ENCODE measurements at places on chromosomes 6 and 20. TPM values are rescaled to one million over a fixed set of nuclear protein-coding genes. Genes with fewer than 3 reads are reported as not detected.

GRCh38 chr6:168407842-168408241 is 33.1 kb upstream of the SMOC2 start:
- H3K4me1 ChIP-seq, result no peaks in the 10 kb centered on the region
- no peak overlapping the region for H3K4me3 ChIP-seq
- H3K36me3 ChIP-seq, result no peaks in the 10 kb centered on the region
- peaks cover 2% of the 10 kb centered on the region for H3K27me3 ChIP-seq

DNA sequence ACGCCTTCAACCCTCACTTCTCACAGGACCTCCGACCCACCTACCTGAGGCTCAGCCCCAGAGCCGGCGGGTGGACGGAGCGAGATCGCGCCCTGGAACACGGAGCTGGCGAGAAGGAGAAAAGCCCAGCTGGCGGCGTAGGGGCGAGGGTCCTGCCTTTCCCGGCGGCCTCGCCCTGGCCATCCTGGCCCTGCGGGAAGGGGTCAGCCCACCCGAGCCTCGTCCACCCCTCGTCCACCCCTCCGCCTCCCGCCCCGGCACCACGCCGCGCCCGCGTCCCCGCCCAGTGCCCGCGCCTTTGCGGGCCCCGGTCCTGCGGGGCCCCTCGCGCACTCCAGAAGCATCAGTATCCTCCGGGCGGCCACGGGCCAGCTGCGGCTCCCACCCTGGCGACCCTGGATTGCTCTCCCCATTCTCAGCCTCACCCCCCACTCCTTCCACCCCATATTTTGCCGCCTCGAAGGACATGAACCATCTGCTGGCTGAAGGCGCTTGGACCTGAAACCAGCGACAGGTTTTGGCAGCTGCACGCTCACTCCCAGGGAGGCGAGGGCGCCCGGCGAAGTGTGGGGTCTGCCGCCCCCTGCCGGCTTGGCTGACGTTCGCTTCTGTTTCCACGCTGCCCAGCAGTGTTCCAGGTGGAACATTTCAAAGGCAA is 65.1 kb downstream of the PLG start:
- DNase-seq, result peak; percentile 24
- no peaks in the 10 kb centered on the region for H3K4me1 ChIP-seq
- no peak overlapping the region for H3K27ac ChIP-seq
- no peaks in the 10 kb centered on the region for H3K36me3 ChIP-seq

DNA sequence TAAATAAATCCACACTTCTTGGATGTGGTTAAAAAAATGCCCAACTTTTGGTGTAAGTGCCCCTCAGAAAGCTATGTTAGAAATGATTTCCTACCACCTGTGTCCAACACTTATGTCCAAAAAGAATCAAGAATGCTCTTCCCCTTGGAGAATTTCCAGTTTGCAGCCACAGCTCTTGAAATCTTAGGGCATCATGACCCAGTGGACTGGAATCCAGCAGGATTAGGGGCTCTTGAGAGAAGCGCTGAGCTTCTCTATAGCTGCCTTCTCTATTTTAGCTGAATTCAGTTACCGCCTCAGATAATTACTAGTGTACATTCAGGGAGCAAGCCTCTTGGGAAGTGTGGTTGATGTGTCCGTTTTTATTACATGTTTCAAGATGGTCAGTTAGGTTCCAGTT is 2.5 kb downstream of the PHACTR1 start:
- peaks cover 5% of the 10 kb centered on the region for H3K27me3 ChIP-seq
- DNase-seq, result no peak
- no peaks in the 10 kb centered on the region for H3K4me1 ChIP-seq
- no peak overlapping the region for H3K4me3 ChIP-seq
- H3K36me3 ChIP-seq, result no peaks in the 10 kb centered on the region

GRCh38 chr6:86859513-86859912 is 77.8 kb upstream of the HTR1E start:
- no peak overlapping the region for H3K27ac ChIP-seq
- no peaks in the 10 kb centered on the region for H3K4me1 ChIP-seq
- H3K27me3 ChIP-seq, result peaks cover 2% of the 10 kb centered on the region
- no peaks in the 10 kb centered on the region for H3K36me3 ChIP-seq
- H3K4me3 ChIP-seq, result no peak overlapping the region

- H3K27ac ChIP-seq, result no peak overlapping the region
- DNase-seq, result no peak
- no peak overlapping the region for H3K4me3 ChIP-seq
- H3K36me3 ChIP-seq, result no peaks in the 10 kb centered on the region
- no peaks in the 10 kb centered on the region for H3K27me3 ChIP-seq
Measured at GRCh38 chr6:23953976-23954375, 172.0 kb upstream of the NRSN1 start.

DNA sequence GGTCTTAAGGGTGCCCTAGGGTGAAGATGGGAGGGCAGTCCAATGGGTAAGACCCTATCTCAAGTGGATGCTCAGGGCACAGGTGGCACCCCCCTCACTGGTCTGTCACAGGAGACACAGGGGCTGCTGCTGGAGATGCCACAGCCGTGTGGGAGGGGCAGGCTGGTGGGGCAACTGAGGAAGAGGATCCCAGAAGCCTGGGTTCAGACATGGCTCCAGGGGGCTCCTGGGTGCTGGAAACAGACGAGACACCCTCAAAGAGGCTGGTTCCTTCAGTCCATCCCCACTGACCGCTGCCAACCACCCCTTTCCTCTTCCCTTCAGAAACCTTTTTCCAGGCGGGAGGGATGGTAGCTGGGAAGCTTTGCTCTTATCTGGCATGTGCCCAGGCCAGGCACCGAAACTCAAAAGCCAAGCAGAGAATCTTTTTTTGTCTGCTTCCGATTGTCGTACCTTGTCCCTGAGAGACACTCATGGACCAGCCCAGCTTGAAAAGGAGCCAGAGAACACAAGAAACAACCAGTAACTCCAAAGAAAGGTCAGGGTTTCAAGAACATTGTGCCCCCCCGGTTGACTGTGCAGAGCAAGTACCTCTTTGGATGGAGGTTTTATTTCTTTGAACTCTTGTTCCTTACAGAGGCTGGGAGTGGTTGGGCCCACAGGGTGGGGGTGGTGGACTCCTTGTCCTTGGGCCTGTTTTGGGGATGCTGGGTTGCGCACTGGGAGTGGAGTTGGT is 28.5 kb upstream of the EMILIN3 start:
- no peak overlapping the region for H3K4me3 ChIP-seq
- no peak overlapping the region for H3K27ac ChIP-seq
- H3K27me3 ChIP-seq, result no peaks in the 10 kb centered on the region
- H3K4me1 ChIP-seq, result no peaks in the 10 kb centered on the region

GRCh38 chr20:50284811-50285375 is 94.3 kb downstream of the CEBPB start:
- peak overlapping the region; percentile 82 for H3K27ac ChIP-seq
- H3K36me3 ChIP-seq, result no peaks in the 10 kb centered on the region
- H3K4me1 ChIP-seq, result peaks cover 31% of the 10 kb centered on the region
- peaks cover 10% of the 10 kb centered on the region for H3K27me3 ChIP-seq
- DNase-seq, result no peak

- DNase-seq, result no peak
- H3K4me3 ChIP-seq, result no peak overlapping the region
- H3K36me3 ChIP-seq, result no peaks in the 10 kb centered on the region
- no peaks in the 10 kb centered on the region for H3K27me3 ChIP-seq
- no peak overlapping the region for H3K27ac ChIP-seq
- H3K4me1 ChIP-seq, result no peaks in the 10 kb centered on the region
Measured at GRCh38 chr20:61694682-61695081, 371.0 kb downstream of the TAF4 start.

DNA sequence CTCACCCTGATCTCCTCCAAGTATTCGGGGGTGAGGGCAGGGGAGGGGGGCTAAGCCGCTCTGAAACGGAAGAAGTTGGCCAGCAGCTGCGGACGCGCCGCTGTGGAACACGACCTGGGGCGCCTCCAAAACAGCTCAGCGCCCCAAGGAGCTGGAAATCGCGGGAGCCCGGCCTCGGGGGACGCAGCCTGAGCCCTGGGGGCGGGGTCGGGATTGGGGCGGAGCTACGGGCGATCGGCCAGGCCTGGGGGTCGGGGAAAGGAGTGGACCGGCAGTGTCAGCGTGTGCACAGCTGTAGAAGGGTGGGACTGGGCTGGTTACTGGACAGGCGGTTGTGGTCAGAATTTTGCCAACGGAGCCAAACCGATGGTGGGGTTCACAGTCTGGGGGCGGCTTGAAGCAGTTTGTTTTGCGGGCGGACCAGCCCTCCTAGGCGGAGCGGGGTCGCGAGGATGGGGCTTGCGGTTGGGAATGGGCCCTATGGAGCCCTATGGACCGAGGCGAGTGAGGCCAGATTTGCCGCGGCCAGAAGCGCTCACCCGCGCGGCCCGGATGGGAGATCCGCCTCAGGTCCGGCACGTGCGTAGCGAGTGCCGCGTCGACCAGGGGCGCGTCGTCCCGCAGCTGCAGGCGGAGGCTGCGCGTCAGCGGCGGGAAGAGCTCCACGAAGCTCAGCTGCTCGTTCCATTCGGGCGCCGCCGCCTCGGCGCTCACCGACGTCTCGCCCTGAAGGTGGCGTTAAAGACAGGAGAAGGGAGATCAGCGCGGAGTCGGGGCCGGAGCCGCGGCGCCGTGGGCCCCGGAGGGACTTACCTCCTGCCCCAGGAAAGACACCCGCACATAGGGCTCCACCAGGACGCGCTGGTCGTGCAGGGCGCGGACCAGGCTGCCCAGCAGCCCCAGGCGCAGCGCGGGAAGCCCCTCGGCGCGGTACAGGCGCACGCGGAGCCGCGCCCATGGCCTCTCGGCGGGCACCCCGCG is 14.3 kb upstream of the SPAG4 start:
- no peaks in the 10 kb centered on the region for H3K4me1 ChIP-seq
- no peaks in the 10 kb centered on the region for H3K36me3 ChIP-seq
- peak; percentile 70 for DNase-seq
- peaks cover 32% of the 10 kb centered on the region for H3K27me3 ChIP-seq
- H3K4me3 ChIP-seq, result peak overlapping the region; percentile 72

GRCh38 chr20:14062786-14063185 is 67.5 kb downstream of the MACROD2 start:
- no peak for DNase-seq
- no peak overlapping the region for H3K27ac ChIP-seq
- no peaks in the 10 kb centered on the region for H3K4me1 ChIP-seq

DNA sequence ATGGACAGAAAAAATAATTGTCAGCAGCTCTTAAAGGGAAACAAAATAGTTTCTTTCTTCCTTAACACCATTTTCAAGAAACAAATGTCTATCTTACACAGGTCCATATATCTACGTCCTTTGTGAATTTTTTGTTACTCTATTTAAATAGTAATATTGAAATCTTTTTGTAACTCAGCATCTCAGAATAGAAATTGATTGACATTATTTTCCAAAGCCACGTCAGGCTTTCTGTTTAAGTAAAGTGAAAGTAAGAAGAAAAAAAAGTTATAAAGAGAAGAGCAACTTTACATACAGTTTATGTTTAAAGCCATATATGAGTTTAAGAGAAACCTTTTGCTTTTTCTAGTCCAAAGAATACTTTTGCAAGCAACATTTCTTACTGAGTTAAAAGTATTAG is 402.9 kb upstream of the SOX4 start:
- no peaks in the 10 kb centered on the region for H3K27me3 ChIP-seq
- H3K27ac ChIP-seq, result no peak overlapping the region
- no peak for DNase-seq
- H3K4me3 ChIP-seq, result no peak overlapping the region
- H3K4me1 ChIP-seq, result peaks cover 37% of the 10 kb centered on the region

DNA sequence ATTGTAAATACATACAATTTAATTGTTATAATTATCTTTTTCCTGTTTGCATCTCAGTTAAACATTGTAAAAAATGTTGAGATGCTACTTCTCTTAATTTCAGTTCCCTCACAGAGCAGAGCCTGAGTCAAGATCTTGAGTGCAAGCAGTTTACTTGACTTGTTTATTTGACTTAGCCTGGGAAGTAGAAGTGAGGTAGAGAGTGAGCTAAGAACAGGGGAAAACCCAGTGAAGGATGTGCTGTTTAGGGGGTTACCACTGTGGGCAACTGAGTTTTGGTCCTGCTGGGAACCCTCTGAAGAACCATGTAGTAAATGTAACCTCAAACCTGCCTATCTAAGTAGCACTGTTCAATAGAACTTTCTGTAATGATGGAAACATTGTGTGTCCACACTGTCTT is 495.2 kb upstream of the FLRT3 start:
- H3K27me3 ChIP-seq, result no peaks in the 10 kb centered on the region
- no peak overlapping the region for H3K27ac ChIP-seq
- no peaks in the 10 kb centered on the region for H3K4me1 ChIP-seq

- no peaks in the 10 kb centered on the region for H3K27me3 ChIP-seq
- no peak overlapping the region for H3K27ac ChIP-seq
- H3K4me1 ChIP-seq, result no peaks in the 10 kb centered on the region
Measured at GRCh38 chr6:81608776-81609175, 143.7 kb downstream of the TENT5A start.

- DNase-seq, result peak; percentile 74
- H3K27me3 ChIP-seq, result no peaks in the 10 kb centered on the region
- peaks cover 53% of the 10 kb centered on the region for H3K36me3 ChIP-seq
- peak overlapping the region; percentile 56 for H3K4me3 ChIP-seq
Measured at GRCh38 chr6:16481697-16482399, 243.5 kb downstream of the GMPR start.

- no peaks in the 10 kb centered on the region for H3K27me3 ChIP-seq
- H3K27ac ChIP-seq, result peak overlapping the region; percentile 86
- H3K4me3 ChIP-seq, result peak overlapping the region; percentile 49
Measured at GRCh38 chr6:36925809-36926208, 28.7 kb upstream of the PI16 start.

DNA sequence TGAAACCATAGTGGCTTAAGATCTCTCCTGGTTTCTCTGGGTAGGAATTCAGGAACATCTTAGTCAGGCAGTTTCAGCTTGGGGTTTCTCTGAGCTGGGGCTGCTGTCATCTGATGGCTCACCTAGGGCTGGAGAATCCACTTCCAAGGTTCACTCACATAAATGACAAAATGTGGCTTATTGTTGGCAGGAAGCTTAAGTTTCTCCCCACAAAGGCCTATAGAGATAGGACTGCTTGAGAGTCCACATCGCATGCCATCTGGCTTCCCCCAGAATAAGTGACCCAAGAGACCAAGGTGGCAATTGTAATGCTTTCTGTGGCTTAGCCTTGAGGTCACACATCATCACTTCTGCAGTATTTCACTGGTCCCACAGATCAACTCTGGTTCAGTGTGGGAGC is 131.4 kb downstream of the EDN1 start:
- no peak overlapping the region for H3K4me3 ChIP-seq
- H3K4me1 ChIP-seq, result no peaks in the 10 kb centered on the region

- no peak overlapping the region for H3K4me3 ChIP-seq
- peaks cover under 1% of the 10 kb centered on the region for H3K27me3 ChIP-seq
Measured at GRCh38 chr20:24730750-24731149, 218.3 kb upstream of the CST7 start.

- peaks cover 8% of the 10 kb centered on the region for H3K36me3 ChIP-seq
- H3K4me1 ChIP-seq, result peaks cover 9% of the 10 kb centered on the region
- H3K27ac ChIP-seq, result no peak overlapping the region
Measured at GRCh38 chr20:46347841-46348803, 39.8 kb upstream of the CDH22 start.

The KCNQ5 gene
- 12.6 TPM for total RNA-seq

The GRIK2 gene
- not detected for total RNA-seq

The MAS1 gene
- total RNA-seq, result not detected

The NNAT gene
- total RNA-seq, result 0.29 TPM

The TRAPPC3L gene
- not detected for total RNA-seq

The DAAM2 gene
- not detected for total RNA-seq

The OVOL2 gene
- total RNA-seq, result not detected

The MYBL2 gene
- 95.1 TPM for total RNA-seq

The GJA10 gene
- total RNA-seq, result not detected

The GJA1 gene
- total RNA-seq, result not detected

The KCNG1 gene
- 3.1 TPM for total RNA-seq

The LHFPL5 gene
- total RNA-seq, result not detected

The RIMS4 gene
- not detected for total RNA-seq

The CPNE1 gene
- total RNA-seq, result 308 TPM

The MSH5 gene
- total RNA-seq, result 83.4 TPM

The SAMD3 gene
- 3.1 TPM for total RNA-seq
